Suppressor macrophage treated with lipopolysaccharide for 4 hours (primary cell): ENCODE measurements at places on chromosomes 2 and 18.

GRCh38 chr2:27735263-27735904 is 36.1 kb upstream of the MRPL33 start:
- DNase-seq: peak; percentile 87

- DNase-seq: no peak
These were observed 115.4 kb upstream of the PKDCC start for GRCh38 chr2:41932241-41933045.

GRCh38 chr2:160479269-160479668 is 14.3 kb downstream of the RBMS1 start:
- no peak for DNase-seq

DNA sequence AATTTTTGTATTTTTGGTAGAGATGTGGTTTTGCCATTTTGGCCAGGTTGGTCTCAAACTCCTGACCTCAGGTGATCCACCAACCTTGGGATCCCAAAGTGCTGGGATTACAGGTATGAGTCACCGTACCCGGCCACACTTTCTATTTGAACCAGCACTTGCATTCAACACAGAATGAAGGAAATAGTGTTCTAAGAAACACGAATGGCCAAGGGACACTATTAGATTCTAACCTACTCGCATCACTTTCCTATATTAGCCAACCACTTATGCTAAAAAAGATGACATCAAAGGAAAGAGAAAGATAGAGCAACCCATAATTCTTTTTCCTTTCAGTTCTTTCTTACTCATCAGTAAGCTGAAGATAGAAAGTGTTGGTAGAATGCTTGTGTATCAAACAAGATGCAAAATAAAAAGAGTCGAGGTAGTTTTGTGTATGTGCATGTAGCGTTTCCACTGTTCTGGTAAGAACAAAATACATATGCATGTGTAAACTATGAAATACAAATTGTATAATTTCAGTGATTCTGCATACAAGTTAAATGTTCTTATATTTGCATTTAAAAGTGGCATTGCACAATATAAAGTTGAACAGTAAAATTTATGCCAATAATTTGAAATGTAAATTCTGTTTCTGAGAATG is 247.6 kb downstream of the CDCA7 start:
- DNase-seq: no peak

DNA sequence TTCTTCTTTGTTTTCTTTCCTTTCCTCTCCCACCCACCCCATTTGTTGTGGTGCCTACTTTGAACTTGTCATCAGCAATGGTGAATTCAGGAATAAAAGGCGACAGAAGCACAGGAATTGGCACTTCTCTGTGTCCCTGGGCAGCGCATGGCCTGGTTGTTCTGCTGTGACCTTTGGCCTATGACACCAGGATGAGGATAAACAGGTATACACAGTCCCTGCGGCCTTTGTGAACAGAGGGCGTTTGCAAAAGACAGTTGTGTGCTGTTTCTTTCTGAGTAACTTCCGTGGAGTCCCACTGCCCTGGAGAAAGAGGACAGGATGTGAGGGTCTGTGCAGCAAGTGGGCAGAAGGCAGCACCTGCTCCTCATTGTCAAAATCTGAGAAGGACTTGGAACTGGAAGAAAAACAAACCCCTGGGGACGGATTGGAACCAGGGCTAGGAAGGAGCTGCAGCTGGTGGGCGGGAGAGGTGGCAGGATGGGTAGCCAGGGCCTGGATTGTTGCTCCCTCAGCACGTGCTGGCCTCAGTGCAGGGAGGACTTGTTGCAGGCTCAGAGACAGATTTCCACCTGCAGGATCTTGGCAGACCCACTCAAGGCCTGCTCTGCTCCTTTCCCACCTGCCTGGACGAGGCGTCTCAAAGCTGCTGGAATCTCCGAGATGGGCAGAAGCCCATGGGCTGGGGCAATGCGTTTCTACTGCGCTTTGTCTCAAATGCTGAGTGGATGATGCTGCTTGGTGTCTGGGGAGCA is 159.5 kb downstream of the ACKR3 start:
- DNase-seq: no peak

DNA sequence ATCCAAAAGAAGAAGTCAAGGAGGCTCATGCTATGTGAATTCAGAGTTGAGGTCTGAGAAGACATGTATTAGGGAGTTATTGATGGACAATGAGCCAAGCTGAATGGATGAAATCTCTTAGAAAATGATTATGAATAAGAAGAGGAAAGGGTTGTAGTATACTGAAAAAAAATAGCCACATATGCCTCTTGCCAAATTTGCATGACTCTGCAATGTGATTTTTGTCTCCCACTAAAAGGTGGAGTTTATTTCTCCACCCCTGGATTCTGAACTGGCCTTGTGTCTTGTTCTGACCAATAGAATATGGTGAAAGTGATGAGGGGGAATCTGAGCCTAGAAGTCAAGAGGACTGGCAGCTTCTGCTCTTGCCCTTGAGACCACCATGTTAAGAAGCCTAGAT is 8.6 kb upstream of the ERICH2 start:
- DNase-seq: no peak

DNA sequence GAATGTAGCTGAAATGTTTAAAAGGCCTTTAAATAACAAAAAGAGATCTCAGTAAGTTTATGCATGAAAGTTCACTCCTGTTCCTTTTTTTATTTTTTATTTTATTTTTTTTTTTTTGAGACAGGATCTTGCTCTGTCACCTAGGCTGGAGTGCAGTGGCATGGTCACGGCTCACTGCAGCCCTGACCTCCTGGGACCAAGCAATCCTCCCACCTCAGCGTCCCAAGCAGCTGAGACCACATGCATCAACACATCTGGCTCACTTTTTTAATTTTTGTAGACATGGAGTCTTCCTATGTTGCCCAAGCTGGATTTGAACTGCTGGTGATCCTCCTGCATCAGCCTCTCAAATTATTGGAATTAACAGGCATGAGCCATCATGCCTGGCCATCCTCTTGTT is 84.3 kb downstream of the KANSL1L start:
- DNase-seq: no peak

GRCh38 chr18:59358414-59358711 is 702 bp downstream of the LMAN1 start:
- no peak for DNase-seq

- DNase-seq: peak; percentile 27
These were observed 295.9 kb upstream of the CRIM1 start for GRCh38 chr2:36059691-36060090.

DNA sequence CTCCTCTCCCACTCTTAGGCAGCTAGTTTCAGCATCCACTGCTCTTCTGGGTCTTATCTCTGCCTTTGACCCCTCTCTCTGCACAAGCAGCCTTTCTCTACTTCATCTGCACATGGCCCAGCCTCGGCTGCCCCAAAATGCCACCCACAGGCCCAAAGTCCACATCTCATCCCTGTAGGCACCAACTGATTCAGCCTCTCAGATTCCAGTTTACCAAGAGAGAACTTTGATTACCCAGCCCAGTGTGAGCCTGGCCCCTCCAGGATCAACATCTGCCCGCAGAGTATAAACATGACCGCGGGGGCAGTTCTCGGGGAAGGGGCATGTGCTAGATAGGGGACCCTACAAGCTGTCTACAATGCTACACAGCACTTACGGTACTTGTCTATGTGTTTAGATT is 141.7 kb downstream of the RTN4 start:
- DNase-seq: no peak

DNA sequence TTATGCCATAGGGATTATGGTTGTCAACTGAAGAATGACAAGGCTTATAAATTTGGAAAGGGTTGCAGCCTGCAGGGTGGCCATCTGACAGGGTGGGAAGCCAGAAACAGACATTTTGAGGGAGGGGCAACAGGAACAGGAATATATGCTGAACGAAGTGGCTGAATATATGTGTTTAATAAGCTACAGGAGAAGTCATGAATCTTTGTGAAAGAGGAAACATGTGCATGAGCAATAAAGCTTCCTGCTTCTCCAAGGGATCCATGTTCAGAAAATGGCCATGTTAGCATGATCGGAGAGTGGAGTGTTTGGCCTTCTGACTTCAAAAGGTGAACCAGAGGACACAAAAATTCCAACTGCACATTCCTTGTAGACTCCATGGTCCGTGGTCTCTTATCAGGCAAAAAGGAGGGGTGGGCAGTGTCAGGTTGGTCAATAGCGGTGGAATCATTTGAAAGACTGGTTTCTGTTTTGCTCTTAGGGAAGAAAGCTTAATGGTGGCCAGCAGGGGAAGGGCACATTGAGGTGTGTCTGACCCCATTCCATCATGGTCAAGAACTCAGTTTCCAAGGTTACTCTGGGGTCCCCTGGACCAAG is 144.1 kb downstream of the SOCS6 start:
- peak; percentile 21 for DNase-seq

- DNase-seq: no peak
These were observed 67.1 kb downstream of the PRELID3A start for GRCh38 chr18:12474876-12475275.

- DNase-seq: no peak
These were observed 7.1 kb downstream of the UBR3 start for GRCh38 chr2:169834401-169834800.

- DNase-seq: no peak
These were observed 78.0 kb upstream of the RPL31 start for GRCh38 chr2:100924122-100924519.

DNA sequence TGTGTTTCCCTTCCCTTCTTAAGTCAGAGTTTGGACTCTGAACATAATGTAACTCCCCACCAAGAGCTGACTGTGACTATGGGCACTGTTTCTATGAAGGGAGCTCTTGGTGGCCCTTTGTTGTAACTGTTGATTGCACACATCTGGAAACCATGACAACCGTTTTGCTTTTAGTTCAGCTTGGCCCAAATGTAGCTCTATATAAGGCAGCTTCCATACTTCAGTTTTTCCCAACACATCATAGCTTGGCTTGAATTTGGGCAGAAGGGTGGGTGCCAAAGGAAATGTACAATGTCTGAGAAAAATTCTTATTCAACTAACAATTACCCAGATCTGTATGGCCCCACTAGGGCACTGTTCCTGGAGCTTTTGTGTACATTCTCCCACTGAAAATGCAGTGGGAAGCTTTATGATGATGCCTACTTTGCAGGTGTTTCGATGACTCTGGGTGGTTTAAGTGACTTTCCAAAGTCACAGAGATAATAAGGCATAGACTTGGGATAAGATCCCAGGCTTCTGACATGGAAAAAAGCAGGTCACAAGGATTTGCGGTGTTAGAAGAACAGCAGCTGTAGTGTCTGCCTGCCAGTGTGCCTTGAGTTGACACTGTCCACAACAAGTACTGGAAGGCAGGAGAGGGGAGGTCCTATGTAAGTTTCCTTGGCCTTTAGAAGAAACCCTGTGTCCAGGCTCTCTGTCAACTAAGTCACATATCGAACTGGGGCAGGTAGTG is 2.4 kb upstream of the CETN1 start:
- DNase-seq: no peak

DNA sequence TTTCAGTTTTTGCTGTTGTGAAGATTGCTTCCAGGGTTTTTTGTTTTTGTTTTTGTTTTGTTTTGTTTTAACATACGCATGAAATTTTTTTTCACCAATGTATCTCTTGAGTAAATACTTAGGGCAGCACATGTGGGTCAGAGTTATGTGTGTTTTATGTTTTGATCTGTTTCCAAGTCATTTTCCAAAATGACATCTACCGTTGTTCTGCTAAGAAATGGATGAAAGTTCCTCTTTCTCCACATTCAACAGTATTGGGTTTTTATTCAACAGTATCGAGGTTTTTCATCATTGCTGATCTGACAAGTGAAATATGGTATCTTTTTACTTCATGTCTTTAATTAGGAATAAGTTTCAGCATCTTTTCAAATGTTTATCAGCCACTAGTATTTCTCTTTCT is 16.7 kb downstream of the RNF144A start:
- no peak for DNase-seq

GRCh38 chr2:147294825-147295392 is 549.9 kb upstream of the ACVR2A start:
- no peak for DNase-seq

- DNase-seq: no peak
These were observed 4.1 kb downstream of the DSG3 start for GRCh38 chr18:31451625-31452024.

GRCh38 chr18:38239606-38240005 is 674.0 kb upstream of the CELF4 start:
- no peak for DNase-seq

- DNase-seq: no peak
These were observed 1200.9 kb downstream of the DSC3 start for GRCh38 chr18:29841631-29842030.

DNA sequence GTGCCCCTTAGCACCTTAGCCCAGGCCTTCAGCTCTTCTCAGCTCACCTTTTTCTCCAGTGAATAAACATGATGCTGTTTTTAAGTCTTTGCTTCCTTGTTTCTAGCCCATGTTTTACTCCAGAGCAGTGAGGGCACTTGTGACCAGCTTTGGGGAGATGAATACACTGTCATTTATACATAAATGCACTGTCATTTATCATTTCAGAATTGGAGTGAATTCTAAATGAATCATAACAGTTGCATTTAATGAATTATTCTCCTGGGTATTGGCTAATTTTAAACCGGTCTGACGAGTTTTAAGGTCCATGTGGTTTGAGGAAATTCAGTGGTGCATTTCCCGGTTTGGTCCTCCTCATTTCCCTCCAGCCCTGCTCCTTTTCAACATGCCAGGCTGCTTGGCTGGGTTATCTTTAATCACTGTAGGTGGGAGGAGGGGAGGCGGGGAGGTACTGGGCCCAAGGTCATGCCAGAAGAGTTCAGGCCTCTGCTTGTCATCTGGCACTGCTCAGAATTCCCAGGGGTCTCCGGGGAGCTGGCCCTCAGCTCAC is 23.9 kb downstream of the PRKCE start:
- DNase-seq: peak; percentile 9

DNA sequence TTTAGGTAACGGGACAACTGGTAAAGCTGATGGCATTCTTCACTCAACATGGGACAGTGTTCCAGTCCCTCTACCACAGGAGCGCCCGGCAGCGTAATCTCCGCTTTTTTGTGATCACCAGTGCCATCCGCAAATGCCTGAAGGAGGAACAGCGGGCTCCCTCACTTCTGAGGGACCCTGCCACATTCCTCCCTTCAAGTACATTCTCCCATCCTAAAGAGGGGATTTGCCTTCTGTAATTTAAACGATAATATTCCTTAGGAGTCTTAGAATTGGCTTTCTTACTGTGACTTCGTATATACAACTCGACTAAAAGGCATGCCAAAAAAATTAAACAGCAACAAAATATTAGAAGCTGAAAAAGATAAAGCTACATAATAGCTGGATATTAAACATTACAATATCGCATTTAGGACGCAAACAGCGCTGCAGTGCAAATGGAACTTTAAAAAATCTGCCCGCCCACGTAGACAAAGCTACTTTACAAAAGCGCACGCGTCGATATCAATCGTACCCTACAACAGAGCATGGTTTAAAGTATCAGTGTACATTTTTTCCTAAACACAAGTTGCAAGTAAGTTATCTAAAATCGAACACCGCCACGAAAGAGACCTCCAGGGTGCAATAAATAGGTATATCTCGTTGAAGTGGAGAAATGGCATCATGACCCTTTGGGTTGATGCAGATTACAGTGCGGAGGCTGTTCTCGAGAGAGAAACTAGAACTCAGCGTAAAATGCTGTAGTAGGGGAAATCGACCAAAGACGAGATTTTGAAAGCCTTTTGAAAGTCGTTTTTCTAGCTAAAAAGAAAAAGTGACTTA is 2.3 kb upstream of the VSNL1 start:
- DNase-seq: no peak
